ENCODE measurements at places on chromosomes 3 and 15. TPM values are rescaled to one million over a fixed set of nuclear protein-coding genes. Genes with fewer than 3 reads are reported as not detected.

STAC gene
- 2.5 TPM for total RNA-seq

ZBBX gene
- total RNA-seq = not detected

LPCAT4 gene
- total RNA-seq = 12.8 TPM

C2CD4A gene
- total RNA-seq = not detected

DNAJC19 gene
- 31.3 TPM for total RNA-seq

TLR9 gene
- total RNA-seq = under 0.01 TPM

ABHD6 gene
- total RNA-seq = 12.1 TPM

NPAP1 gene
- not detected for total RNA-seq

GP5 gene
- 0.17 TPM for total RNA-seq

LRRC34 gene
- 7.9 TPM for total RNA-seq

PCYT1A gene
- total RNA-seq = 104 TPM

FBXL22 gene
- total RNA-seq = 0.15 TPM

SUCNR1 gene
- total RNA-seq = not detected

CAND2 gene
- total RNA-seq = 16.9 TPM

TMEM207 gene
- not detected for total RNA-seq

ASB14 gene
- not detected for total RNA-seq

SPSB4 gene
- total RNA-seq = not detected

Measured in smooth muscle cell of trachea (primary cell).